ENCODE measurements at places on chromosomes 1 and 21.

DNA sequence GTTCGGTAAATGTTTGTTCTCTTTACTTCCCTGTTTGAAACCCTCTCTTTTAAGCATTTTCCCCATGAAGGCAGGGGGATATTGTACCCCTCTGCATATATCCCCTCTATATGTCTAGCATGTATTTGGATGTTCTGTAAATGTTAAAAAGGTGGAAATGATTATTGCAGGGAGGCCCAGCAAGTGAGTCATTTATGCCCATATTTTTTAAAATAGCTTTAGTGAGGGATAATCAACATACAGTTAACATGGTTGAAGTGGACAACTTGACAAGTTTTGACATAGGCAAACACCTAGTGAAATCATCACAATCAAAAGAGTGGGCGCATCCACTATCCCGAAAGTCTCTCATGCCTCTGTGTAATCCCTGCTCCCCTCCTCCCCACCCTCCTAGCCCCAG lies 20.8 kb upstream of the RGS16 start:
- no peak for DNase-seq

DNA sequence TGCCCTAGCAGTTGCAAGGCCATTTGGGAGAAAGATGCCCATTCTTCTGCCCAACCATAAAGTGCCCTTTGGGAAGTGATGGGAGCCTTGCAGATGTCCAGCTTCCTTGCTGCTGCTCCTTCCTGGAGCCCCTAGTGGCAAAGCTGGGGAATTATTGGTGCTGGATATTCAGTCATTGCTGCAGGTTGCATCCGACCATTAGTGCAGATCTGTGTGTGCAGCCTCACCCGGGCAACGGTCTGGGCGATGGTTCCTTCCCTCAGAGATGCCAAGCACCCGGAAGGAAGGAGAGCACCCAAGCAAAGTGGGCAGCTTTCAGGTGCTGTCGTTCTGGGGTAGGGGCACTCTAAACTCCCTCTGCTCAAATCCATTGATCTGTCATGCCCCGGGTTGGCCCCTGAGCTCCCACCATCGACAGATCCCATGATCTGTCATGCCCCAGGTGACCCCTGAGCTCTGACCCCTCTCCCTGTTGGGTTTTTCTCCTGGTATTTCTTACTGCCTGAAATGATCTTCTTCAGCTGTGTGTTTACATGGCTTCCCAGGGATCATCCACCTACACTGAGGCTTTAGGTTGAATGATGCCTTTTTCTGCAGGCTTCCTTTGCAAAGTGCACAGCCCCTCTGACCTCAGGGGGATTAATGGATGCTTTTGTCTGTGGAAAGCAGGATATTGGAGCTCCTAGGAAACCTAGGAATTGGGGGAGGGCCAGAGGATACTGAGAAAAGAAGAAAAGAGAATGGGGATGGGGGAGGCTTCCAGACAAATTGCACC lies 467.5 kb downstream of the PTPRU start:
- peak; percentile 23 for DNase-seq

DNA sequence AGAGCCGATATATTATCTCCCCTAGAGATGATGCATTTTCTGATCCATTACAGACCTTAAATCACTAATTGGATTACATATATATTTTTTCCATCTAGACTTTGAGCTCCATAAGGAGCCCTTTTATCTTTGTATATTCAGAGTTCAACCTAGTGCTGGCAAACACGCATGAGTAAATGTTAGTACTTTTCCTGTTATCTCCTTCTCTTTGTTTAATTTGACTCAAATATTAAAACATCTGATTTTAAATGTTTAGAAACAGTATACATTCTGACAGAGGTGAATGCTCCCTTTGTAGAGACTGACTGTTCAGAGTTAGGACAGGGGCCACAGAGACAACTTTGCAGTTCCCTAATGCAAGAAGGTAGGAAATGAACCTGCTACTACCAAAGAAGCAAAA lies 37.1 kb downstream of the EIF2B3 start:
- DNase-seq = no peak

GRCh38 chr1:16151196-16151994 lies 4.5 kb downstream of the EPHA2 start:
- no peak for DNase-seq

GRCh38 chr1:36408479-36408878 lies 10.8 kb upstream of the LSM10 start:
- DNase-seq = no peak

GRCh38 chr1:47434051-47434842 lies 3.6 kb upstream of the FOXD2 start:
- DNase-seq = no peak

DNA sequence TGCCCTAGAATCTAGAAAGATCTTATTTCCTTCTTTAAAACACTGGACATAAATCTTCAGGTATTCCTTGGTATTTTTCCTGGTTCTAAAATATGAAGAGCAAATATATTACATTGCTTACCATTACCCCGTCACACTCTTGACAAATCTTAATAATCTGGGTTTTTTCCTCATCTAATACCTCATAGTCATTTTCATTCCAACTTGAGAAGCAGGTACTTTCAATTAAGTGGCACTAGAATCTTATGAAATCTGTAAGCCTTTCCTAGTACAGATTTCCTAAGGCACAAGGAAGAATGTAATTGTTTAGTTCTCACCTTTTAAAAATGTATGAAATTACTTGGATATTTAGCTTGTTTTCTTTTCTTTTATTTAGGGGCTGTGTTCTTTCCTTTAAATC lies 481.5 kb upstream of the ZRANB2 start:
- DNase-seq = no peak

GRCh38 chr1:76038287-76039004 lies 36.1 kb upstream of the ST6GALNAC3 start:
- no peak for DNase-seq

GRCh38 chr1:87600854-87601253 lies 272.2 kb downstream of the LMO4 start:
- no peak for DNase-seq

DNA sequence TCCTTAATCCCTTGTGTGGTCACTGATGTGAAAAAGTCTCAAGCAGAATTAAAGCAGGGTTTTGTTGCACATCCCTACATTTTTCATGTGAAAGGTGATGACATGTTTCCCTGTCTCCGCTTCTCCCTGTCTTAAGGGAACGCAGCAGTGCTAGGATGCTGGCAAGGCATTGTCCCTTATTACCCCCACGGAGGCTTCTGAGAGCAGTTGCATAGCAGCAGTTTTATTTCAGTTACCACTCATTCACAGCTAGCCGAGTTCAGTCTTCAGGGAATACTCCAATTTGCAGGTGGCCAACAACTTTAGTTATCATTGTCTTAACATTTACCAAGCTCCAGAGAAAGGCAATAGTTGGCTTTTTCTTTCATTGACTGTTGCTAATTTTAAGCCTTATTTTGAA lies 89.1 kb downstream of the CLEC20A start:
- no peak for DNase-seq

DNA sequence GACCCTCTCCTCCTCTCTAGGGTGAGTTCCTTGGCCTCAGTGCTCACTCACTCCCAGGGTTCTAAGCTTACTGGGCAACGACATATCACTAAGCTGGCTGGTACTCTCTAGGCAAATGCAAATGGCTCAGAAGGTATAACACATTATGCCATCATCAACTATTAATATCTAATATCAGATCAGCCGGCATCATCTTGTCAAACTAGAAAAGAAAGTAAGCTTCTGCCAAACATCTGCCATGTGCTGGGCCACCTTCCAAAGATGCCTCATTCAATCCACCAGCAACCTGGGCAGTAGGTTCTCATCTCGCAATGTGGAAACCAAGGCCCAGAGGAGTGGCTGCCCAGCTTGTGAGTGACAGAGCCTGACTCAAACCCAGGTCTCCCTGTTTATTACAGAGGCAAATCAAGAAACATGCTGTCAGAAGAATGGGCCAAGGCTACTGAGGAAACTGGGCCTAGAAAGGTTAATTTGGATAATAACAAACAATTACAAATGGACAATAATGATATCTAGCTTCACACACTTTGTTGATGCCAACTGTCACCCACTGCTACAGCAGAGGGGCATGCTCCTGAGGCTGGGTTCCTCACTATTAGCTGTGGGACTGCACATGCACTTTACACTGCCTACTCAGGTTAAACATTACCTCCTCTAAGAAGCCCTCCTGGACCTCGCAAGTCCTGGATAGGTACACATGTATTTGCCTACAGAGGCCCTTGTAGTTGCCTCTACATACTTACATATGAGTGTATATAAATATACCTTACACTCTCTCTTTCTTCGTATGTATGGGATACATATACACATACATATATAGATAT lies 183.3 kb upstream of the JUN start:
- DNase-seq = no peak

DNA sequence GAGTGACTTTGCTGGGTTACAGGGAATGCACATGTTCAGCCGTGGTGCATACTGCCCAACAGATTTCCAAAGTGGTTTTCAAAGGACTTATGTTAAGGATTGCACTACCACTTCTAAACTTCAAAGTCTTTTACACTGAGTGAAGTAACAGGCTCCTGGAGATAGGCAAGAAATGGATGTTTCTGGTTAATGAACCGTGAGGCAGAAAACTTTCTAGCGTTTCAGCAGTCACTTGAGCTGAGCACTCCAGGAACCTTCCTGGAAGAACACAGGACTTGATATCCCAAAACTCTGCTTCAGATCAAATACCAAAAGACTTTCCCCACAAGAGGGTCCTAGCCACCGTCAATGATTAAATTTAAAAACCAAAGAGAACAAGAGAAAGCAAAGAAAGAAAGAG lies 74.3 kb upstream of the ATP1A1 start:
- DNase-seq = no peak

- no peak for DNase-seq
Observed at GRCh38 chr21:34004013-34004938, 69.1 kb upstream of the MRPS6 start.
